ENCODE measurements at places on chromosomes 7 and 10. TPM values are rescaled to one million over a fixed set of nuclear protein-coding genes. Genes with fewer than 3 reads are reported as not detected.

PRSS37 gene
- total RNA-seq: not detected

NKX6-2 gene
- total RNA-seq: not detected

NPTX2 gene
- 7.3 TPM for total RNA-seq

CALHM3 gene
- not detected for total RNA-seq

HOXA6 gene
- total RNA-seq: 5.6 TPM

ACHE gene
- 21.5 TPM for total RNA-seq

GNG11 gene
- total RNA-seq: 34.5 TPM

GRM3 gene
- total RNA-seq: 0.04 TPM

ATG9B gene
- total RNA-seq: 0.22 TPM

PPP1R3C gene
- total RNA-seq: 166 TPM

AKR1C2 gene
- 10.9 TPM for total RNA-seq

MBLAC1 gene
- 2.3 TPM for total RNA-seq

CPA4 gene
- 2.0 TPM for total RNA-seq

LBX1 gene
- total RNA-seq: 3.3 TPM

CHST3 gene
- 12.3 TPM for total RNA-seq

PNLIPRP1 gene
- not detected for total RNA-seq

HGF gene
- 6.0 TPM for total RNA-seq

CC2D2B gene
- total RNA-seq: 0.58 TPM

PRSS2 gene
- total RNA-seq: 0.09 TPM

SDK1 gene
- 3.1 TPM for total RNA-seq

ATP6V1F gene
- total RNA-seq: 93.5 TPM

ENTPD7 gene
- 4.8 TPM for total RNA-seq

AGR2 gene
- 7.2 TPM for total RNA-seq

SUN3 gene
- not detected for total RNA-seq

CLEC2L gene
- 1.3 TPM for total RNA-seq

SFTPA1 gene
- not detected for total RNA-seq

CADPS2 gene
- total RNA-seq: 11.3 TPM

UCN3 gene
- not detected for total RNA-seq

PRF1 gene
- 0.53 TPM for total RNA-seq

NXPH1 gene
- not detected for total RNA-seq

JAKMIP3 gene
- 0.27 TPM for total RNA-seq

MKLN1 gene
- 36.5 TPM for total RNA-seq

UNC5B gene
- 6.4 TPM for total RNA-seq

ITIH2 gene
- 0.22 TPM for total RNA-seq

RASSF4 gene
- total RNA-seq: 53.0 TPM

AGBL3 gene
- total RNA-seq: 2.2 TPM

VSTM4 gene
- 39.5 TPM for total RNA-seq

GNAT3 gene
- total RNA-seq: not detected
